ENCODE measurements at places on chromosomes 13 and 19.

DNA sequence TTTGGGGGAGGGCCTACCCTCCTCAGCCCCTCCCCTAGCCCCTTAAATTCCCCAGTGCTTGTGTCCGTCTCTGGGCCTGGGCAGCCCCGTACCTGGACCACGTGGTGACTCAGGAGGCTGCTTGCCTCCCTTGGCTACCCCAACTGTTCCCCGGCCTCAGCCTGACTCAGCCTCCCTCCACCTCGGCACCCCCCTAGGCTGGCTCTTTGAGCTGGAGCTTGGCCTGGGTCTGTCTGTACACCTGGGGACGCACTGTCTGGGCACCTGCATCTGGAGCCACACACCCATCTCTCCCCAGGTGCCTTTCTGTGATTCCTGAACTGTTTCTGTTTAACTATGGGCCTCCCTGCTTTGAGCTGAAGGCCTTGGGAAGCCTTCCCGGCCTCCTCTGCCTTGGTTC, 1.8 kb upstream of the KLK14 start:
- DNase-seq, result no peak

DNA sequence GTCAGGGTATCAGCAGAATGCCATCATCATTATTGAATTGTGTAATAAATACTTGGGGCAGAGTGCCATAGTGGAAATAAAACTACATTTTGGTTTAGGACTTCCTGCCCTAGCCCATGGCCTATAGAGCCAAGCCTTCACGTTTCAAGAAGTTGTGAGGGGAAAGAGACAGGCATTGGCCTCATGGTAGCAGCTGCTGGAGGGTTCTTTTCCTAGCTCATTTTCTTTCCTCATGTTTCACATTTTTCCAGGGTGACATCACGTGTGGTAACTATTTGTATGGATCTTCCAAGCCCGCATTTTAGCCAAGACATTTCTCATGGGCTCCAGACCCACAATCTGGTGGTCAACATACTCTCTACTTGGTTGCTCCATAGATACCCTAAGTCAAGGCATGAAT, 80.4 kb downstream of the LRCH1 start:
- DNase-seq, result no peak

- no peak for DNase-seq
Measured at GRCh38 chr13:45084515-45084914, 35.8 kb upstream of the GTF2F2 start.

DNA sequence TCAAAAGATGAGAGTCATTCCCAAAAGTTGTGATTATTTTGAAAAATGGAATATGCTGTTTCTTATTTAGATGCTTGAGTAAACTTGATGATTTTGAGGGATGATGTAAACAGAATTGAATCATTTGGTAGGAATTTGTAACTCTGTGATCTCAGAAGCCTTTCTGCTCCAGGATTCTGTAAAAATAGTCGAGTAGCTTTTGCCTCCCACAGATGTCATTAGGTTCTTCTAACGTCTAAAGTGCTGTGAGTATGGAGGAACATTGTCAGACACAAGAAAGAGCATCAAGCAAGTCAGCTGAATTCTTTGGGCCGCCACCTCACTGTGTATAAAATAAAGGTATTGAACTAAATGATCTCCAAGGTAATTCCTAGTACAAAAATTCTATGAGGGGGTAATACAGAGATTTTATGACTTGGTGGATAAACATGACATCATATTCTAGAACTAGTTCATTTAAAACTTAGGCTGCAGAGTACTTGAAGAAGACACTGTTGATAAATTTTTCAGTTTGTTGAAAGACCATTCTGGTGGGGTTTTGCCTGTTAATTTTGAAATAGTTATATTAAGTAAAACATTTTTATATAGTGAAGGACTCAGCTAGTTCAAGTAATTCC, 1.4 kb upstream of the GPR183 start:
- no peak for DNase-seq

DNA sequence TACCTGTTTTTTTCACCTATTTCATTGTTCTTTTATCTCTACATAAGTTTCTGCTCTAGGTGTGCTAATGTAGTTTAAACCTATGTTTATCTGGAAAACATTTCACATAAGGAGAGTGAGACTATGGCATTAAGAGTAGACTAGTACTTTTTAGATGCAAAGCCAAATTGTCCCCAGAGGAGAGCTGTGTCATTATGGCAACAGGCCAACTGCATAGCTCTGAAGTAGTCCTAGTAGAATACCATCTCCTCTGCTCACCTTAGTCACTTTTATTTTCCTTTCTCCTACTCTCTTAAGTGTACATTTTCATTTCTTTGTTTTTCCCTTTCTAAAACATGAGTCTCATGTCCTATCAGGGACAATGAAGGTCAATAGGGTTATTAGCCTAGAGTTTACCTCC, 123.1 kb downstream of the ITGBL1 start:
- no peak for DNase-seq
